GOT3 (cell line): ENCODE measurements at places on chromosomes 4 and X.

DNA sequence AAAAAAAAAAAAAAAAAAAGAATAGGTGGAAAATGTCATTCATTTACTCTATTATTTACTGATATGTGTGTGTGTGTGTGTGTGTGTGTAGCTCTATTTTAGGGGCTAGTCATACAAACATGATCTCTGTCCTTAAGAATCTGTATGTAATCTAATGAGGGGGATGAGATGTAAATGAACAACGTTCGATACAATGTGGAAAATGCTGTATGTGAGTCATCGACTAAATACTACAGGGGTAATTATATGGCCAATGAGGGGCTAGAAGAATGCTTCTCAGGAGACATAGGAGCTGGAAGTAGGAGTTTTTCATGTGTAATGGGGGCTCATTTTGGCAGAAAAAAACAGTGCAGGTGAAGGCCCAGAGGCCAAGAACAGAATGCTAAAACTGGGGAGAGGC is 41.9 kb downstream of the LEF1 start:
- no peak for DNase-seq

- no peak for DNase-seq
These were observed 3.1 kb downstream of the MAMLD1 start for GRCh38 chrX:150365990-150366911.

DNA sequence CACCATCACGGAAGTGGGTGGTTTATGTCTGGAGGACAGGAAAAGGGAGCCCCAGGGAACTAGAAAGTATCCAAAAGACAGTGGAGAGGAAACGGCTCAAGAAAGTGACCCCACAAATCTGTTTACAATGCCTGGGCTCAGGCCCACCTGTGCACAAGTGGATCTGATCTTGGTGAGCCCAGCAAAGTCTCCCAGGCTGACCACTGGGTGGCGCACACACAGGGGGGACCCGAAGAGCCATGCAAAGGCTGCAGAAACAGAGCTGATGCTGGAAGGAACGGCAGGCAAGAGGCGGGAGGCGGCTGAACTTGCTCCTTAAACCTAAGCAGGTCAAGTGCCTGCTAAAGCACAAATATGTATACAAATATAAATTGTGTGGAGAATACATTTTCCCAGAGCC is 9.6 kb downstream of the HAUS7 start:
- DNase-seq: no peak

GRCh38 chr4:123659730-123660129 is 263.1 kb downstream of the SPRY1 start:
- no peak for DNase-seq

DNA sequence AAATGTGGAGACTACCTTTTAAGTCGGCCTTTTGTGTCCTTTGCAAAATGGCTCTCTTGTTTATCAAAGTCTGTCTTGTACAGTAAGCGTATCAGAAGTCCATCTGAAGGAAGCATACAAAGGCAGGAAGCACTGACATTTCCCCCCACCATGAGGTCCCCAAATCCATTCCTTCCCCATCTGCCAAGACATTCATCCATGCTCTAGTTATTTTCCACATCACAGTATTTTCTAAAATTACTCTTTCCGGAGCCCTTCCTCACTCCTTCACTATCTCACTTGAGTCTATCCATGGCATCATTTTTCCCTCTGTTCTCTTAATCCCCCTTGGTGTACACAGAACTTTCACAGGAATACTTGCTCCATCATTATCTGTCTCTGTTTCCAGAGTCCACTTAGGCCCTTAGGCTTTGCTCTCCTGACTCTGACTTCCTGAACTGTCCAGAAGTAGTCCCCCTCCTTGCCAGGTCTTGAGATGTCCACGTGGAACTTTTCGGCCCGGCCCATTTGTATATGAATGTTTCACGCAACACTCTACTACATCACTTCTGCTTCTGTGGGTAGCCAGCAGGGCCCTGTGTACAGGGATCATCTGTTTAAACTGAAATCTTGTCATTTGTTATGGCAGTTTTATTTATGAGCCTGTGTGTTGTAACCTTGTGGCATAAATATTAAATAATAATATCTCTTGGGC is 2.1 kb downstream of the SEL1L3 start:
- no peak for DNase-seq

- DNase-seq: no peak
These were observed 135.1 kb upstream of the MSX1 start for GRCh38 chr4:4724321-4724720.

DNA sequence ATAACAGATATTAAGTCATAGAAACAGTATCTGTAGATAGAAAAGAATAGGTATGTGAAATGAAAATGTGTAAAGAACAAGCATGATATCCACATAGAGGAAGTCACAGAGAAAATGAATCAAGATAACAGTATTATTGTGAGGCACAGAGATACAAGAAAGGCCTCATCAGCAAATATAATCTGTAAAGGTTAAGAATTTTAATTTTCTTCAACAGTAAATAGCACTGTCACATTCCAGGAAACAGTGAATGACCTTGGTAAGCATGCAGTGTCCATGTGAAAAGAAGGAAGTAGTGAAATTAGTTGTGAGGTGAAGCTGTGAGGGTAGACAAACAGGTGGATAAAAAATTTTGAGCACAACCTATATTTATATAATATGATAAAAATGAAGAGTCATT is 39.5 kb upstream of the NDST4 start:
- no peak for DNase-seq

DNA sequence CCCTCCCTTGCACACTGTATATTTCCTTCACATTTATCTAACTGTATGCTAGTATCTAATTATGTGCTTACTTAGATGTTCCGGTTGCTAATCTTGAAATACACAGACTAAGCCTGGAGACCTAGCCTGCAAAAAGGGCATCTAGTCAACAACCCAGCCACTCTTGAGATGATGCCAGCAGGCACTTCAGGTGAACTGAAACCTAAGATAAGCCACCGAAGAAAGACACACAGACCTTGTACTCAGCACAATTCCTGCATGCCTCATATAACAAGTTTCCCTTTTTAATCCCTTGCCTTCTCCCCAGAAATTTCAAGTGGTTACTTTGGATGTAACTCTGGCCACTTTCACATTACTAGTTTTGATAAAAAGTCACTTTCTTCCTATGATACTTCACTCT is 2506.6 kb downstream of the ARAP2 start:
- DNase-seq: no peak

GRCh38 chr4:118910221-118910620 is 21.6 kb downstream of the SYNPO2 start:
- no peak for DNase-seq

GRCh38 chr4:3426465-3427133 is 15.2 kb upstream of the HGFAC start:
- no peak for DNase-seq

DNA sequence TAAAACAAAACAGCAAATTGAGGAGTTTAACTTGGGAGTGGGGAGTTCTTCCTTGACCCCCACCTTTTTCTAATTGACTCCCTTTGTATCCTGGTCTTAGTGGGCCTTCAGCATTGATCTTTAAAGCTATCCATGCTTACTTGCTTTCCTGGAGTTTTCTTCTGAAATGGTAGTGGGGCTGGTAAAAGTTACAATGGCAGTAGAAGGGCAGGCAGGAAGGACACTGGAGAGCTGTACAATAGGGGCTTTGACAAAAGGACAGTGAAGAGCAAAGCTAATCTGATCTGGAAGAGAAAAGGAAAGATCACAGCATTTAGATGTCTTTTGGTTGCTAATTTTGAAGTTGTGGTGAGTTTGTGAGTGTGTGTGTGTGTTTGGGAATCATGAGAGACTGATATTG is 111.5 kb downstream of the MID1 start:
- no peak for DNase-seq

DNA sequence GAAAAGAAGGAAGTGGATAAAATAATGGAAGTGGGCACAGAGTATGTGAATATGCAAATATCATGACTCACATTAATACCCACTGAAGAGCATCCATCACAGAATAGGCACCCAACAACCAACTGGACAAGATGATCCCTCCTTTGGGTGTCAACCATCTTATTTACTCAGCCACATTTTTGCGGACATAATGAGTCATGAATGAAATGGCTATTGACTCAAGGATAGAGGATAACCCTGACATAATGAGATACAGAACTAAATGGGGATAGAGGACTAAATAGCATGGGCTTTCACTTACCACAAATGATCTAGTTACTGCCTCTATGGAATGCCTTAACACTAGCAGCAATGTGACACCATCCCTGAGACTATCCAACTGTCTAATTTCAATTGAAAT is 224.7 kb downstream of the ANTXR2 start:
- no peak for DNase-seq

- DNase-seq: peak; percentile 15
These were observed 104.2 kb downstream of the AFF1 start for GRCh38 chr4:87038837-87039615.

DNA sequence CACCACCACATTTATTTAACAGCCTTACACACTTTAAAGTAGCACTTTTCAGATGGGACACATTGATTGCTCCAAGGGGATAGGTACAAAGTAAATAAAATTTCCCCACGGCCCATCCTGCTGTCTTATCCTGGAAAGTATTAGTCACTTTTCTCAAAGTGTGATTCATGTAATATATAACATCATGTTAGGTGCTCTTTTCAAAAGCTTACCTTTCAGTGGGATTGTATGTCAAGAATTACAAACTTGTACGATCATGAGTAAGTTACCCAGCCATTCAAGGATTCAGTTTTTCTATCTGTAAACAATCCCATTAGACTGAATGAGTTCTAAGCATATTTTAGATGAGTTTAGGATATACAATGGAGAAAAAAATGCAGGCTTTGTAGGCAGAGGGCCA is 876.6 kb upstream of the GRID2 start:
- no peak for DNase-seq

- peak; percentile 1 for DNase-seq
These were observed 281.1 kb downstream of the SLC7A11 start for GRCh38 chr4:137961051-137961438.

DNA sequence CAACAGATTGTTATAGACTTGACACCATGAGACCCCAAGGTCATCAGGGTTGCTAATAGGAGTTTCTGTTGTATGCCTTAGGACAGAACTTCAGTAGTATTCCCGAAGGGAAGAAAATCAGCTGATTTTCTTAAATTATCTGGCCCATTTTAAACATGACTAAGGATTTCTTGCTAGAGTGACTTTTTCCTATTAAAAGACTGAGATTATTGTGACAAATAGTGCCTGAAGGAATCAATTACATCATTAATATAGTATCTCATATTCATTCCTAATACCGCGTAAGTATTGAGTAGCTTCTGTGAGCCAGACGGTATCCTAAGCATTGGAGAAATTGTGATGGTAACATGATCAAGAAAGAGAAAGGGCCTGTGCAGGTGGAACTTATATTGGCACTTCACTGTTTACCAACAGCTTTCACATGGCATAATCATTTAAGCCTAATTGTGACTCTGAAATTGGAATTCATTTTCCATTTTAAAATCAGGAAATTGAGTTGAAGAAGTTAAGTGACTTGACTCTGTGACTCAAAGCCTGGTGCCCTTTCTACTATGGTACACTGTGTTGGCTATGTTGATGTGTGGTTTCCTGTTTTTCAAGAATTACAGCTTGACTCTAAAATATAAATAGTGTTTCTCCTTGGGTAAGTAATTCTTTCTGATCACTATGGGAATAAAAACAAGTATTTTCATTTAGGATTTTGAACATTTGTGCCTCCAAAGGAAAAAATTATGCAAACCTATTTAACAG is 4.1 kb downstream of the AFF1 start:
- DNase-seq: no peak

DNA sequence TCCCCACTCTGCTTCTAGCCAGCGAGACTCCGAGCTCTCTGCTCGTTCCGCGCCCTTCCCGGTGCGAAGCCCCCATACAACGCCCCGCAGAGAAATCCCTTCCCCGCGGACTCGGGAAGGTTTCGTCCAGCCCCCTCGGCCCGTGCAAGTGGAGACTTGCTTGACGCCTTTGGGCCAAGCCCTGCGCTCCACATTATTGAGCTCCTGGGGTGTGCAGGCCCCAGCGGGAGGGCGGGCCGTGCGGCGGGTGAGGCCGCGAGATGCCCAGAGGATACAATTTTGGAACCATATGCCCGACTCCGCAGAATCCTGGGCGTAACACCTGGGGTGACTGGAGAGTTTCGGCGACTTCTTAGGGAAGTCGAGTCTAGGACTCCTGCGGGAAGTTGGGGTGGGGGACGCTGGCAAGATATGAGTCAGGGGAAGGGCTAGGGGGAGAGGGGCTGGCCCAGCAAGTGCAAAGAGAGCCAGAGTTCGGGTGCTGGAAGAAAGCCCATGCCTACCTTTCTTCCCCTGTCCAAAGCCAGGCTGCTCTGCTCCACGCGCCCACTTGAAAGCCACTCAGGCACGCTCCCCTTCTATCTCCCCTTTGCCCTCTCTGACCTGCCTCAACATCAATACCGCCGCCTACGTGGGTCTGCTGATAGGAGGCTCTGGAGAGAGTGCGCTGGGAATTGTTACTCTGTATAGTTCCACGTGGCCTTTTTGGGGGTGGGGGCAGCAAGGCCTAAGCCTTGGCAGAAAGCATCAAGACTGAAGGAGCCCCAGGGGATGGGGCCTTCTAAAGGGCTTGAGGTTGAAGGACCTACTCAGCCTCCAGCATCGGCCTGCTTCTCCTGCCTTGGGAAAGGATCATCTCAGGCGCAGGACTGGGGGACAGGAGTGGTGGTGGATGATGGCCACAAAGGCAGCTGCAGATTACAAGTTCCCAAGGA is 1.2 kb upstream of the ELF4 start:
- DNase-seq: no peak

- no peak for DNase-seq
These were observed 42.1 kb downstream of the GUCY1A1 start for GRCh38 chr4:155708782-155709181.

DNA sequence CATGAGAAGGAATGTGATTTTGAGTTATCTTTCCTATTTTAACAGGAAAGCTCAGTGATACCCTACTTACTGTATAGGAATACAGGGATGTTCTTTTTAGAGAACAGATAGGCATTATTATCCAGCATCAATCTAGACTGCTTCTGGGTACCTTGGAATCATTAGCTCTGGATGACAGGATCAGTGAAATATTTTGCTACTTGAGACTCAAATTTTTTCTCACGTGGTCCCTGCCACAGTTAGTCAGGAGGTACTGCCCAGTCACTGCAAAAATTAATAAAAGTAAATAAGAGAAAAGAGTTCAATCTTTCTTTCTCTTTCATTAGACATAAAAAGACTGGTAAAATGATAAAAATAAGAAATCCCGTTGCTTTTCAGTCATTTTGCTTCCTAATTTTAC is 5.5 kb downstream of the ZNF827 start:
- no peak for DNase-seq

GRCh38 chr4:91935217-91935616 is 368.5 kb upstream of the GRID2 start:
- no peak for DNase-seq

- DNase-seq: no peak
These were observed 436.2 kb downstream of the SPOCK3 start for GRCh38 chr4:166798126-166798525.

GRCh38 chr4:38647101-38647819 is 16.7 kb upstream of the KLF3 start:
- no peak for DNase-seq

GRCh38 chrX:12891171-12891570 is 15.2 kb upstream of the TLR8 start:
- no peak for DNase-seq

GRCh38 chrX:110175146-110175545 is 142.7 kb downstream of the AMMECR1 start:
- DNase-seq: no peak

- DNase-seq: no peak
These were observed 233.0 kb upstream of the CLNK start for GRCh38 chr4:10917566-10917965.
